ENCODE measurements at places on chromosomes 1 and 21.

- DNase-seq: no peak
These were observed 140.2 kb upstream of the SERTAD4 start for GRCh38 chr1:210092366-210092765.

GRCh38 chr1:183956559-183957188 lies 80.9 kb downstream of the COLGALT2 start:
- DNase-seq: peak; percentile 31

GRCh38 chr1:40712997-40713396 lies 21.5 kb downstream of the NFYC start:
- DNase-seq: no peak

GRCh38 chr21:37903396-37903795 lies 12.9 kb downstream of the KCNJ6 start:
- no peak for DNase-seq

DNA sequence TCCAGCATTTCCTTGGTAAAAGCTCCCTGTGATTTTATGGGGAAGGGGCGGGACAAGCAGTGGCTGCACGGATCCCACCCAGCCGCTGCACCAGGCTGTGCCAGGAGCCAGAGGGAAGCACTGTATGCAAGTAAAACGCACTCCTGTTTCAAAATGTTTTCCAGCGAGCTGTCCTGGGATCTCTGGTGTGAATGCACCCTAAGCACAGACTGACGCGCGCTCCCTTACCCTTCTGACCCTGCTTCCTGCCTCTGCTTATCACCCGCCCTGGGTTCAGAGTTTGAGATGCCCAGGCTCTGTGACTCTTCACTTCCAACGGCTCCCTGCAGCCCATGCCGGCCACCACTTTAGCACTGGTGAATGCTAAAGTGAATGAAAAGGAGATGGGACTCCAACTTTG lies 131.2 kb downstream of the RHOU start:
- no peak for DNase-seq

Data from activated CD8-positive, alpha-beta memory T cell treated with anti-CD3 and anti-CD28 coated beads for 4 hours (primary cell).